ENCODE measurements at places on chromosomes 1 and 21. TPM values are rescaled to one million over a fixed set of nuclear protein-coding genes. Genes with fewer than 3 reads are reported as not detected.

Gene TSPAN2
- total RNA-seq = 0.30 TPM

Gene DIO1
- not detected for total RNA-seq

Gene KCNJ10
- total RNA-seq = not detected

Gene VHLL
- not detected for total RNA-seq

Gene LMX1A
- total RNA-seq = not detected

Gene EEIG2
- total RNA-seq = 9.5 TPM

Gene FAM3B
- not detected for total RNA-seq

Gene OR2AK2
- not detected for total RNA-seq

Measured in smooth muscle cell of the umbilical artery (primary cell).